ENCODE measurements at places on chromosomes 4 and X. TPM values are rescaled to one million over a fixed set of nuclear protein-coding genes. Genes with fewer than 3 reads are reported as not detected.

RAB9B gene
- total RNA-seq, result 2.4 TPM

DBET gene
- total RNA-seq, result not detected

ZCCHC18 gene
- total RNA-seq, result 5.1 TPM

GRCh38 chr4:80125252-80126177 is 52.5 kb upstream of the ANTXR2 start:
- no peak for DNase-seq

- DNase-seq, result no peak
These were observed 207.5 kb upstream of the FAM9B start for GRCh38 chrX:9241427-9241826.

- no peak for DNase-seq
These were observed 350.1 kb downstream of the C4orf33 start for GRCh38 chr4:129446074-129446473.

DNA sequence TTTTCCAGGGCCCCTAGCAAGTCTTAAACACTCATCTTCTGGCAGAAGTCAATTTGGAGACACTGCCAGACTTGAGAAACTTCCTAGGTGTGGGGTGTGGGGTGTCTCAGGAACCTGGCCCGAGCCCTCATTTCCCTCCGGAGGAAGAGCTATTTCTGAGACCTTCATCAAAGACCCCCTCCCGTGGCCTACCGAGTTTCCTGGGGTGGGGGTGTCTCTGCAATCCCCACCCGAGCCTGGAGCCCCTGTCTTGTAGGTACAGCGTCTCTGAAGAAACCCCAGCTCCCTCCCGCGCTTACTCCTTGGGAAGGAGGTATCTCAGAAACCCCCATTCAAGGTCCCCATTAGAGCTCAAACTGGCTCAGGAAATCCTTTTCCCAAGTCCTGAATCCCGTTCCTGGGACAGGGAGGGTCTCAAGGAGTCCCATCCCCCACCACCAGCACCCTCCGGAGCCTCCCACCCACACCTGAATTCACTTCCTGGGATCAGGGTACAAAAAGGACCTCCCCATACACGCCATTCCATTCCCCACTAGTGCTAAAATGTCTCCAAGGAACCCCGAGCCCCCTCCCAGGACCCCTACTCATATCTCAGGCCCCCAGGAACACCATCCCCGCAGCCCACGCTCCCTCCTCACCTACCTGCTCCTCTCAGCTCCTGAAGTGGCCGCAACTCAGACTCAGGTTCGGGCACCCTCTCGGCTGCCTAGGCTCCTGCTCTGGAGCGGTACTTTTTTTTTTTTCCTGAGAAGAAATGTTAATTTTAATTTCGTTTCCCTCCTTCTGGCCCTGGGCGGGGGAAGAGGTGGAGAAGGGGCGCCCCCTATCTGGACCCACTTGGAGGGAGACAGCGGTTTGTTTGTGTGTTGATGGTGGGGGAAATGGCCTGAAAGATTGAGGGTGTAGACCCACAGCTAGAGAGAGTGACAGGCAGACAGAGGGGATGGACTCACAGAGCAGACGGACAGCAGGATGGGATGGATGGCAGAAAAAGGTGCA is 1.1 kb downstream of the SLC38A5 start:
- DNase-seq, result no peak

CT83 gene
- not detected for total RNA-seq

DNA sequence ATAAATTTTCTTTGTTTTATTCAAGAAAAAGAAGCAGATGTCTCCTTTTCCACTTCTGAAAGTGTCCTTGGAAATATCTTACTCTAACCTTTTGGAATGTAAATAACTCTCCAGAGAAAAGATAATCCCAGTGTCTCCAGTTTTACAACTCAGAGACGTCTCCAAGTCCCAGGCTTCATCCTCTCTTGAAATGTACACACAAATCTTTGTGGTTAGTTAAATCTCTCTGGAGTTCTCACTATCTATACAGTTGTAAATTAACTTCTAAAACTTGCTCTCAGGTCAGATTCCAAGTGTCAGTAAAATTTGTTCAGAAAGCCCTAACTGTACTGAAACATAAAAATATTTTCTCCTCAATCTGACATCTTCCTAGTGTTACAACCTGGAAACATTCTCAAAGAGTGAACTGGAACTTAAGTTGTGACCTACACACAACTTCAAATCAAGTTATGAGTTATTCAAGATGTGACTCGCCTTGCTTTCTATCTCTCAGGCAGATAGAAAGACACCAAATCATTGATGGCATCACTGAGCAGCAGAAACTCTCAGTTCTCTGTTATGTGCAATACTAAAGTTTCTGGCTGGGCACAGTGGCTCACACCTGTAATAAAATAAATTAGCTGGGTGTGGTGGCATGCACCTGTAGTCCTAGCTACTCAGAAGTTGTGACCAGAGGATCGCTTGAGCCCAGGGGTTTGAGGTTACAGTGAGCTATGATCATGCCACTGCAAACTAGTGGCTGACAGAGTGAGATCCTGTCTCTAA is 284.2 kb downstream of the RCHY1 start:
- no peak for DNase-seq

- no peak for DNase-seq
These were observed at the start of gene TRO for GRCh38 chrX:54920610-54921426. Gene TRO (plus strand): TSS chrX:54920824. CDS start chrX:54922247, 1,423 bp downstream.
